ENCODE measurements at places on chromosomes 11 and 22.

GRCh38 chr22:43670513-43670912 lies 141.6 kb downstream of the EFCAB6 start:
- no peak for DNase-seq
- H3K4me3 ChIP-seq: no peak overlapping the region
- no peak overlapping the region for H3K27ac ChIP-seq
- H3K36me3 ChIP-seq: no peaks in the 10 kb centered on the region

DNA sequence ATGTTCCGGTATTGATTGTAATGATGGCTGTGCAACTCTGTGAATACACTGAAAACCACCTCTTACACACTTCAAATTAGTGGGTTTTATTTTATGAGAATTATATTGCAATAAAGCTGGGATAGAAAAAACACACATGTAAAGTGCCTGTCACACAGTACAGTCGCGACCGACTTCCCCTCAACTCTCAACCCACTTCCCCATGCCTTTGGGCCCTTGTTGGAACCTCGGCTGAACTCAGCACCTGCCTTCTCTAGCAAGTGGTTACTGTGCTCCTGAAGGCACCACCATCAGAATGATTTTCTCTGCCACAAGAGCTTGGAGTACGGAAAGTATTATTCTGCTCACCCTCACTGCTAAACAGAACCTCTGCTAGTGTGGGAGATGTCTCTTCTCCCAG lies 13.5 kb downstream of the KCNJ1 start:
- H3K27ac ChIP-seq: no peak overlapping the region
- H3K4me1 ChIP-seq: no peaks in the 10 kb centered on the region
- no peaks in the 10 kb centered on the region for H3K27me3 ChIP-seq
- H3K36me3 ChIP-seq: no peaks in the 10 kb centered on the region
- DNase-seq: no peak
- H3K4me3 ChIP-seq: no peak overlapping the region

DNA sequence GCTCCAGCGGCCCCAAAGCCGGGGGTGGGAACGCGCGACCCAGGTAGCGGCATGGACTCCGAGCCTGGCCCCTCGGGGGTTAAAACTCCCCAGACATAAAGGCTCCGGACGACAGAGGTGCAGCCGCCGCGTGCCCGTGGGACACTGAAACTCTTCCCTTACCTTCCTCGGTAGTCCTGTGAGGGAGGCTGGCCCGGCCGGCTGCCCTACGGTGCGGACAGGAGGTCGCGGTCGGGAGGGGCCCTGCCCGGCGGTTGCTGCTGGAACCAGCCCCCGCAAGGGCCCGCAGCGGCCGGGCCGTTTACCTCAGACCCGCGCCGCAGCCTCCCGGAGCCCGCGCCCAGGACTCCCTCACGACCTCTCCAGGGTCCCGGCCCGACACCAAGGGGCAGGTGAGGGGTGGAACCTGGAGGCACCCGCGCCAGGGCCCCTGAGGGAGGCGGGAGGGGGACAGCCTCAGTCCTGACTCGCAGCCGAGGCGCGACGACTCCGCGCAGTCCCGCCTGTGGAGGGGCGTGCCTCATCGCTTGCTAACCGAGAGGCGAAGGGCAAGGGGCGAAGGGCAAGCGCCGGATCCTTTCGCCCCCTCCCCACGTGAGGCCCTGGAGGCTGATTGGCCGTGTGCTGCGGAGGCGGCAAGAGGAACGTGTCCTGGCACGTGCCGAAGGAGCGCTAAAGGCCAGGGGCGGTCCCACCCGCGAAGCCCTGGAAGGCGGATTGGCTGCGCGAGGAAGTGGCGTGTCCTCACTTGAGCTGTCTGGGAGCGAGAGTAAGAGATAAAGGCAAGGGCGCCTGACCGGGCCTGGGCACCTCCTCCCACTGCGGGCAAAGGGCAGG lies at the start of gene UPB1:
Gene UPB1 (plus strand): TSS at position 805 of the 837 bp plus-strand sequence. CDS start 72 bp downstream, outside the sequence.
- H3K27ac ChIP-seq: no peak within 1 kb of the TSS
- no peaks in the 10 kb centered on the region for H3K4me1 ChIP-seq
- H3K4me3 ChIP-seq: no peak within 1 kb of the TSS

DNA sequence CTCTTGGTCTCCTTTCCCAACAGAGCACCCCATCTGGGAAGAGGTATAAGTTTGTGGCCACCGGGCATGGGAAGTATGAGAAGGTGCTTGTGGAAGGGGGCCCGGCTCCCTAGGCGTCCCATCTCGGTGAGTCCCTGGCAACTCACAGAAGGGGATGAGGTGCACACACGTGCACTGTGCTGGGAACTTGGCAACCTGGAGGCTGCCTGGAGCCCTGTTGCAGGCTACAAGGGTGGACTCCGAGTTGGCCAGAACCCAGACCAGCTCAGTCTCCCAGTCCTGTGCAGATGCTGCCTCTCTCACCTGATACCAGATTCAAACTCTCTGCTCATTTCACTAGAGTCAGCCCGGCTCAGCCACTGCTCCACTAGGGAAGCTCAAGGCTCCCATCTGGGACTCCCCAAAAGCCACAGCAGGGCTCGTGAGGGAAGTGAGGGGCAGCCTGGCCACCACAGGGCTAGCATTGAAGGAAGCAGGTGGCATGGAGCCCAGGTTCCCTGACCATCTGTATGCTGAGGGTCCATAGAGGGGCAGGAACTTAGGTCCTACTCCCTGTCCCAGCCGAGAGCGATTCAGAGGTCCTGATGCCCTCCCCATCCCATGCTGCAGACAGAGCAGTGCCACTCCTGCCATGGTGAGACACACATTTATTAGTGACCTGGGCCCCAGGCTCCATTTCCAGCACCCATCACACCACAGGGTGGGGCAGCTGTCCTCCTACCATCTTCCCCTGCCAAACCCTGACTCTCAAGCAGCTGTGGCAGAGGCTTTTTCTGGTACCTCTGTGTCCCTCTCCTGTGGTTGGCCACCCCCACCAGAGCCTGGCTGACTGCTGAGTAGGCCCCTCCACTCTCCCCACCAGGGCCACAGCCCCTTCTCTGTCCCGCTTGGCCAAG lies 4.0 kb downstream of the PRR33 start:
- no peaks in the 10 kb centered on the region for H3K36me3 ChIP-seq
- H3K27ac ChIP-seq: no peak overlapping the region
- no peaks in the 10 kb centered on the region for H3K4me1 ChIP-seq

DNA sequence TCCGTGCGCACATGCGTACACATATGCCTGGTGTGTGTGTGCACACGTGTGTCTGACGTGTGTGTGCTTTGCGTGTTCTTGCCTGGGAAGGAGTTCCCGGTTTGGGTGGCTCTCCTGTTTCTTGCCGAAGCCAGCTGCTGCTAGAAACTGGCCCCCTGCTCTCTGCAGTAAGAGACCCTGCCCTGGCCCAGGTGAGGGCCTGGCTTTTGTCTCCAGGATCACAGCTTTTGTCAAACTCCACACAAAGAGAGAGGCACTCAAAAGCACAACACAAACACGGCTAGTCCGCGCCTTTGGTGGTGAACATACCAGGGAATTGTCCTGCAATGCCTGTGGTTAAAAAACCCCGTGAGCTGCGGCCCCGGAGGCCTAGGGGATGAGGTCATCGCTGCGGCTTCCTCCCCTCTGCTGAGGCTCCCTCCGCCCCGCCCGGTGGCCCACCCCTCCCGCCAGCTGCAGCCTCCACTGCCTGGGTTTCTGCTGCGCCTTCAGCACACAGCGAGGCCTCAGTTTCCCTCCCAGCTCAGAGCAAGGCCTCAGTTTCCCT lies 88.9 kb downstream of the KCNQ1 start:
- peak; percentile 97 for DNase-seq
- H3K4me1 ChIP-seq: peaks cover 22% of the 10 kb centered on the region
- H3K27ac ChIP-seq: peak overlapping the region; percentile 76
- H3K4me3 ChIP-seq: no peak overlapping the region

DNA sequence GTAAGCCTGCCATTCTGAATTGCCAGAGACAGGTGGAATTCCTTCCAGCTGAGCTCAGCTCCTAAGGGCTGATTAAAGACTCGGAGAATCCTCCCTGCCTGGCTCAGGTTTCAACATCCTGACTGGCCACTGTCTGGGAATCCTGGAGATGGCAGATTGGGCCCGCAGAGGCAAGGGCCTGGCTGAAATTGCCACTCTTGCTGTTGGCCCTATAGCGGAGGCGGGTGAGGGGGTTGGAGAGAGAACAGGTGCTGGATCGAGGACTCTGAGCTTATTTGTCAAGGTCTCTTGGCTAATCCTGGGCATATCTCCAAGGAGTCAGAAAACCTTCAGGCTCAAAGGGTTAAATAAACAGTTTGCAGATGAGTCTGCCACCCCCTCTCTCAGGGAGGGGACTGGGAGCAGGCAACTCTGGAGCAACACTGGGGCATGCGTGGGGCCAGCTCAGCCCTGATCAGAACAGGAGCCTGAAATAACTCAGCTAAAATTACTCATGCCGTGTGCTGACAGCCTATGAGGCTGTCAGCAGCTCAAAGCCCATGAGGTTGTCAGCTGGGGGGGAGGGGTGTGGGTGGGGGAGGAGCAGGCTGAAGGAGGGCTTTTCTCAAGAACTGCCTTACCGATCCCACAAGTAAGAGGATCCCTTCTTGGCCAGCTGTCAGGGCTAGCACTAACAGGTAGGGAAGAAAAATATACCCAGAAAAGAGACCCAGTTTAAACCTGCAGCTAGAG lies 14.7 kb upstream of the MFRP start:
- H3K27me3 ChIP-seq: no peaks in the 10 kb centered on the region
- no peak overlapping the region for H3K4me3 ChIP-seq
- H3K36me3 ChIP-seq: no peaks in the 10 kb centered on the region

DNA sequence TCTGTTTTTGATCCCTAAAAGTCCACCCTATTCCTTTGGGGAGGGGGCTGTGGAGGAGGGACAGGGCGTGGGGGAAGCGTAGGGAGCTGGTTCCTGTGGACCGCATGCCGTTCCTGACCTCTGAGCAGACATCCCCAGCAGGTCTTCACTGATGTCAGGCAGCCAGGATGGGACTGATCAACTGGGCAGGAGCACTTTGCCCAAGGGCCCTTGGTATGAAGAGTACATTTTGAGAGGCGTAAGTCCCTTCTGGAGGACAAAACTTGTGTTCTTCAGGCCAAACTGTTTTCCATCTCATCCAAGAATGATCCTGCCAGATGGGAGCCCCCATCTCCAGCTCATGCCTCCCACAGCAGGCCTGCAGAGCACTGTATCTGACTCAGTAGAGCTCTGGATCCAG lies 80.9 kb upstream of the NARS2 start:
- no peaks in the 10 kb centered on the region for H3K27me3 ChIP-seq
- DNase-seq: no peak
- H3K27ac ChIP-seq: no peak overlapping the region
- no peak overlapping the region for H3K4me3 ChIP-seq
- H3K4me1 ChIP-seq: no peaks in the 10 kb centered on the region

Measured in SJSA1 (cell line).